ENCODE measurements at places on chromosomes 5 and 9.

DNA sequence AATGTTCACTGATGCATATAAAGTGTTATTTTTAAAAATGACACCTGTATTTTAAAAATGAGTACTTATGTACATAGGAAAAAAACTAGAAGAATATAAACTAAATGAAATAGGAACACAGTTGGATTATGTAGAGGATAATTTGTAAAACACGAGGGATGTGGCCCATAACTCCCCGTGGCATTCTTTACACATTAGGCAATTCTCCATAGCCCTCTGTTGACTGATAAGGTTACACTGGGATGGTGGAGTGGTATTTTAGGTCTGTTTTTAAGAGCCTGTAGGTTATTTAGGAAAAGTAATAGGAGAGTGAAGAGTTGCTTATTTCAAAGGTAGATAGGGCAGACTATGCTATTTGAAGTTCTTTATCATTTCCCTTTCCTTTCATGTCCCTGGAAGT is 1.8 kb downstream of the CAVIN4 start:
- DNase-seq, result no peak

GRCh38 chr5:90144625-90145327 is 264.8 kb downstream of the CETN3 start:
- DNase-seq, result no peak

DNA sequence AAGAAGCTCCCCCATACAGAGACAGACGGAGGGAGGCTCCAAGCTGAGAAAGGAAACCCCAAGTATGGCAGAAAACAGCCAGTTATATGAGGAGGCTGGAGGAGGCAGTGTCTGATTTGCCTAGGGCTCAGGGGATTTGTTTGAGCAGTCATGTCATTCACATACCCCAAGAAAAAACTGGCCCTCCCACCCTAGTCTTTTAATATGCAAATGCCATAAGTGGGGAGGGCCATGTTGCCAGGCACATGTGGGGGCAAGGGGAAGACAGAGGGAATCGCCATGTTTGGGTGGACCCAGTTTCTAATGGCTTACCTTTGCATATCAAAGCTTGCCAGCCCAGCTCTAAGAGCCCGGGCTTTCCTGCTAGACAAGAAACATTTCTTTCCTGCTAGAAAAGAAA is 1163.8 kb downstream of the TAF11L14 start:
- DNase-seq, result no peak

GRCh38 chr5:177295924-177296323 is 7.6 kb downstream of the RAB24 start:
- no peak for DNase-seq

DNA sequence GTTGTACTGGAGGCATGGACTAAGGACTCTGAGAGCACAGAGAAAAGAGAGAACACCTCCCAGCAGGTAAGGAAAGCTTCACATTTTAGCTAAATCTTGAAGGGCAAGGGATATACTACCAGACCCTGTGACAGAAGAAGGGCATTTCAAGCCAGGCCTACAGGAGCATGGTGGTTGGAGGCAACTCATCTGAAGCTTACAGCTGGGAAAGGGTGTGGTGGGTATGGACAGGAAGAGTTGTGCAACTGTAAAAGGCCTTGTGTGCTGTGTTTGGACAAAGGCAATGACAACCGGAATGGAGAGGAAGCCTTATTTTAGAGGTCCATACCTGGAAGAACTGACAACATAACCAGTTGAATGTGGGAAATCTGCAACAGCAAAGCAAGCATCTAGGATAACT is 31.2 kb downstream of the NIPSNAP3B start:
- DNase-seq, result no peak
